ENCODE measurements at places on chromosomes 13 and 19.

DNA sequence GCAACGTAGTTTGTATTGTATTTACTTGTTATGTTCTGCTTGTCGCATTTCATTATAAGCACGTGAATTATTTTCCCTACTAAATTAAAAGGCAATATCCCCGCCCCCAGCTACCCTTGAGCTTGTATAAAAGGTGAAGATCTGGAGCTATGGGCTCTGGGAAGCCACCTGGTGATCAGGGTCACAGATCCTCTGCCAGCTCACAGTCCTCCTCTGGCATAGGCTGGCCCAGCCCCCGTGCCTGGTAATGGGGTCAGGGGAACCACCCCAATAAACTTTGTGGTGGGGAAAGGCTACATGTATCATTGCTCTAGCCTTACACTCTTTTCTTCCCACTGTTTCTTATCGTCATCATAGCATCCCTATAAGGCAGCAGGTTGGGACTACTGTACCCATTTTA is 190.2 kb upstream of the TSHZ3 start:
- no peak for DNase-seq

DNA sequence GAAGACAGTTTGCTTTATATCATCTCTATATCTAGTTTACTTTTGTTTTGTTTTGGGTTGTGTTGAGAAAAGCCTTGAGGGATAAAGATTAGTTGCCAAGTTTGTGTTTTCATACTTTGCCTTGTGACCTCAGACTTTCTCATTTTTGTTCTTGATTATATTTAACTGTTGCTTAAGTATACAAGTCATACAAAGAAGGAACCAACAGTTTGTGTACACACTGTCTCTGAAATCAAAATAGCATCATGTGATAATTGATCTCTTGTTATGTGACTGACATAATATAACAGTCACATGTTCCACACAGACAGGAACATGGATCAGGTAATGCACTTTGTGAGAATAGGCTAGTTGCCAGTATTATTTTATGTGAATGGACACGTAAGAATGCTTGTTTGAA is 70.8 kb downstream of the SHISA2 start:
- no peak for DNase-seq

DNA sequence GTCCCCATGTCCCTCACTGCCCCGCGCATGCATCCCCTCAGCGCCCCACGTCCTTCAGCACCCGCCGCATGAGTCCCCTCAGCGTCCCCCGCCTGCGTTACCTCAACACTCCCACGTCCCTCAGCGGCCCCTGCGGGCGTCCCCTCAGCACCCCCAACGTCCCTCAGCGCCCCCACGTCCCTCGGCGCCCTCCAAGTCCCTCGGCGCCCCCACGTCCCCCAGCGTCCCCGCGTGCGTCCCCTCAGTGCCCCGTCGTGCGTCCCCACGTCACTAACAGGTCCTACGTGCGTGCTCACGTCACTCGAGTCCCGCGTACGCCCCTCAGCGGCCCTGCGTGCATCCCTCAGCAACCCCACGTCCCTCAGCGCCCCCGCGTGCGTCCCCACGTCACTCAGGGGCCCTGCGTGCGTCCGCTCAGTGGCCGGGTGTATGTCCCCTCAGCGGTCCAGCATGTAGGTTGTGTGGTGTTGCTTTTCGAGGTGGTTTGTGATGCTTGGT is 19.5 kb upstream of the GAS6 start:
- no peak for DNase-seq

DNA sequence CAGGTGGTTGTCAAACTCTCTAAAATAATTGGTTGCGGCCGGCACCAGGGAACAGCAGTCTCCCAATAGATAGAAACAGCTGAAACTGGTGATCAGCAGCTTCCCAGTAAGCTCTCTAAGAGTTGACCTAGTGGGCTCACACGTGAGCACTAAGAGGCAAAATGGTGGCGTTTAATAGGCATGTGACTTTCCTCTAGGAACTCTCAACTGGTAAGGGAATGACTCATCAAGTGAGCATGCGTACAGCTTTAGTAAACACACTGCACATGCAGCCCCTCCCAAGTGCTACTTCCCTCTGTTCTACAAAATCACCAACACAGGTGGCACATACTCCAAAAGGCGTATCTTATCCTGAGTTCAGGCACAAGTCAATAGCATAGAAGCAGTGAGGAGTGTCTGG is 41.7 kb downstream of the TNFSF11 start:
- DNase-seq = peak; percentile 63

GRCh38 chr13:71382285-71382684 is 484.7 kb downstream of the DACH1 start:
- DNase-seq = no peak

DNA sequence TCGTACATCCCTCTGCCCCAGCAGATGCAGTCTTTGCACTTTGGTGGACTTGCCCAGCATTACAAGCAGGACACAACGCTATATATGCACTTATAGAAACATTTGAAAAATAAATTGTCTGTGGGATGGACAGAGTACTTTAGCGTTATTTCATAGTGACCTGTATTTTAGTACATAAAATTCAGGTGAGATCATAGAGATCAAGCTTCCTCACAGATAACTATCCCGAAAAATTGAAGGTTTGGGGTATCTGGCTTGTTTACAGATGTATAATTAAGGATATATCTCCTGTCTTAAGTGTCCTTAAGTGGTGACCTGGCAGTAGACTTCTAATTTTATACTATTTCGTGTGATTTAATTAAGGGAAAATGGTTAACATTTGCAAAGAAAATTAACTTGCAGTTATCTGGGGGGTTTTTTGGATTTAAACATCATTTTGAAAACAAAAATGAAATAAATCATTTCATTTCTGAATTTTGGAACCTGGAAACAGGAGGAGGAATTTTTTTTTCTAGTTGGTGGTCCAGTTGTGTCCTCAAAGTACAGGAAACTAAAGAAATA is 977 bp upstream of the MAB21L1 start:
- DNase-seq = no peak

- peak; percentile 26 for DNase-seq
Observed at GRCh38 chr19:41265395-41266153, 1.4 kb downstream of the HNRNPUL1 start.

- DNase-seq = no peak
Observed at GRCh38 chr13:49530457-49530856, 34.7 kb downstream of the PHF11 start.

GRCh38 chr19:6458695-6459261 is 814 bp downstream of the SLC25A23 start:
- DNase-seq = no peak

GRCh38 chr13:36847606-36848005 is 28.6 kb downstream of the RFXAP start:
- DNase-seq = no peak

- DNase-seq = no peak
Observed at GRCh38 chr19:50580240-50580639, 12.0 kb upstream of the LRRC4B start.

DNA sequence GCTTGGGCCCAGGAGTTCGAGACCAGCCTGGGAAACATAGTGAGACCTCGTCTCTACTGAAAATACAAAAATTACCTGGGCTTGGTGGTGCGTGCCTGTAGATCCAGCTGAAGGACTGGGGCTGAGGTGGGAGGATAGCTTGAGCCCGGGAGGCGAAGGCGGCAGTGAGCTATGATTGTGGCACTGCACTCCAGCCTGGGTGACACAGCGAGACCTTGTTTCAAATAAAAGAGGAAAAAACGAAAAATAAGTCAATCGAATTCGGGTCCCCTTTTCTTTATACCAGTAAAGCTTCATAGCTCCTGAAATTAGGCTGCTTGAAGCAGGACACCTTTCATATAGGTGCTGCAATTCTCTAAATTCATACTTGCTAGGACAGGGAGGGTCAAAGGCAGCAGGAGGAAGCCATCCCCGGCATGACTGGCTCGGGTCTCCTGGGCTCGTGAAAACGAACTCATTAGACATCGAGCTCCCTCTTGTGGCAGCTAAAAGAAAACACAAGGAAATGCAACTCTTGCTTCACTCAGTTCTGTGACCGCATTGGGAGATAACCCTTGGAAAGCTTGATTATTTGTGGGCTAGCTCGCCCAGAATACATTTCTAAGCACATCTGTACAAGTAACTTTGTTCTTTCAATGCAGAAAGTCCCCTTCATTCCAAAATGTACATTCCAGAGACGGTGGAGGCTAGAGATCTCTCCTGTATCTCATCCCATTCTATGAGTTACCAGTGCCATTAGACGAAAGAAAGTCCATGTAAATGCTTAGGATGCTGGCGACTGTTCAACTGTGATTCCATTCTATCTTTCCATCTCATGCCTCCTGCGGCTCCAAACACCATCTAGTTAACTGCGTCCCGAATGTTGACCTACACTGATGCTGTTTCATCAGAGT is 16.8 kb downstream of the FPR2 start:
- DNase-seq = peak; percentile 52

DNA sequence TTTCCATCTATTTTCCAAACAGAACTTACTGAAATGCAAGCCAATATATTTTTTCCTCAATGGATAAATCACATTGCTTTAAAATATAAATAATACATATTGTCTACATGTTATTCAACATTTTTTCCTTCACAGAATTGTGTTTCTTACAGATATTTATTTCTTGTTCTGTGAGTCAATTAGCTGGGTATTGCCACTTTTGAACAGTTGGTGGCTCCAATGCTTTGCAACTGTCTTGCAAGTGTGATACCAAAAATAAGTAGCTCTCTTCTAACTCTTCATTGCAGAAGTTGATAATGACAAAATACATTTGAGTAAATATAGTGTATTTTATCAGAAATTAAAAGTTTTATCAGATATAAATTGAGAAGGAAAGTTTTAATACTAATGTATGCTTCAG is 17.1 kb upstream of the GPC5 start:
- no peak for DNase-seq

GRCh38 chr19:18412610-18413239 is 6.5 kb upstream of the SSBP4 start:
- no peak for DNase-seq

DNA sequence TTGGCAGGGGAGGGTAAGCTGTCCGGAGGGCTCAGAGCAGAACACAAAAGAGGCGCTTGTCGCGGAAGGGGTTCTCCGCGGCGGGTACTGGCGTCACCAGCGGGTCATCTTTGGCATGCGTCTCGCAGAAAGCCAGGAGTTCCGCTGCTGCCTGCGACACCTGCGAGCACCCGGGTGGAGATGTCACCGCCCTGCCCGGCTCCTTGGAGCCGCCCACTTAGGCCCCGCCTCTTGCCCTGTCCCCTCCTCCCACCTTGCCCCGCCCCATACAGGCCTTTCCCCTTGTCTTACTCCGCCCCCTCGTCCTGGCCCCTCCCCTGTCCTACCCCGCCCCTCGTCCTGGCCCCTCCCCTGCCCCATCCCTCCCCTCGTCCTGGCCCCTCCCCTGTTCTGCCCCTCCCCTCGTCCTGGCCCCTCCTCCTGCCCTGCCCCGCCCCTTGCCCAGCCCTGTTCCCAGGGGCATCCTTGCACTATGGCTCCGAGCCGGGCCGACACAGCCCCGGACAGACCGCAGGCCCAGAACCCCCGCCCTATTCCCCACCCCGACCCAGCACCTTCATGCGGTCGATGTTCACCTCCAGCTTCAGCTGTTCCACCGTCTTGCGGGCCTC is 1.9 kb downstream of the GNG8 start:
- peak; percentile 65 for DNase-seq

- peak; percentile 79 for DNase-seq
Observed at GRCh38 chr19:29805031-29805965, 6.5 kb upstream of the CCNE1 start.

- no peak for DNase-seq
Observed at GRCh38 chr19:4583961-4584669, 24.6 kb upstream of the SEMA6B start.

- no peak for DNase-seq
Observed at GRCh38 chr19:56491399-56491798, 14.3 kb upstream of the ZNF667 start.

GRCh38 chr13:51501096-51501495 is 48.3 kb upstream of the INTS6 start:
- DNase-seq = no peak

GRCh38 chr19:32416749-32417456 is 11.3 kb downstream of the DPY19L3 start:
- no peak for DNase-seq

DNA sequence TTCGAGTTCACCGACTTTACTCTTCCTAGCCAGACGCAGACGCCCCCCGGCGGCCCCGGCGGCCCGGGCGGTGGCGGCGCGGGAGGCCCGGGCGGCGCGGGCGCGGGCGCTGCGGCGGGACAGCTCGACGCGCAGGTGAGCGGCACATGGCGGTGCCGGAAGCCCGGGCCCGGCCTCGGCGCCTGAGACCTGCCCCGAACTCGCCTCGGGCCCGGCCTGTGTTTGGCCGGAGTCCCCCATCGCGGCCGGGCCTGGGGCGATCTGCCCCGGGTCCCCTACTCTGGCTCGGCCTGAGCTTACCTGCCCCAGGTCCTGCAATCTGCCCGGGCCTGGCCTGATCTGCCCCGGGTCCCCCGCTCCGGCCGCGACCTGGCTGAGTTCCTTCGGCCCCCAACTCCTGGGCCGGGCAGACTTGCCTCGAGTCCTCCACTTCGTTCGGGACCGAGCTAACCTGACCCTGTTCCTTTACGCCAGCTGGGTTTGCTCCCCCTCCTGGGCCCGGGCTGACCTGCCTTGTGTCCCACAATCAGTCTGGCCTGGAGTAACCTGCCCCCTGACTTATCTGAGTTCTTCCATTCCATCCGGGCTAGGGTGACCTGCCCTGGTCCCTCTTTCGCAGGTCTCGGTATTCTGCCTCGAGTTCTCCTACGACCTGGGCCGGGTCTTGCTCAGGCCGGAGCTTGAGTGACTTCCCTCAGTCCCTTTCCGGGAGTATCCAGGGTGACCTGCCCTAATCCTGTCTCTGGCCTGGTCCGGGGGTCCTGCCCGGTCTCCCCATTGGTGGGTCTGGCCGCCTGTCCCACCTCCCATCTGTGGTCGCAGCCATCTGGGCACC is 764 bp downstream of the UPF1 start:
- DNase-seq = no peak

DNA sequence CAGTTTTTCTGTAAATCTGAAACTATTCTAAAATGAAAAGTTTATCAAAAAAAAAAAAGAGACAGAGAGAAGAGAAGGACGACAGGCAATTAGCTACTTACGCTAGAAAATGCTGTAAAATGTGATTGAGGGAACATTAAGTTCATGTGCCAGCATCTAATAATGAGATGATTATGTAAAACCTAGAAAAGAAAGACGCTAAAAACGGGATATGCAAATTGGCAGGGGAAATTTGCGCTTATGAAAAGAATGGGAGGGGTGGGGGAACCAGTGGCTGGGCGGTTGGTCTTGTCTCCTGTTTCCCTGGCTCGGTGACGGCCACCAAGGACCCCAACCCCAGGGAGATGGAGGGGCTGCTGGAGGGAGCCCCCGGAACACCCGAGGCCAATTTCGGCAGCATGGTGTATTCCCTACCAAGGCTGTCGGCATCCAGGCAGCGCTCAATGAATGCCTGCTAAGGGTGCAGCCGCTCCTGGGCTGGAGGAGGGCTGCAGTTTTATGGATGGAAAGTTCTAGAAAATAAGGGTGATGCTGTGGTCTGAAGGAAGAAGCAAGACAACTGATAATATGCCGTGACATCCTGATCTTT is 34.2 kb downstream of the GNG7 start:
- no peak for DNase-seq

DNA sequence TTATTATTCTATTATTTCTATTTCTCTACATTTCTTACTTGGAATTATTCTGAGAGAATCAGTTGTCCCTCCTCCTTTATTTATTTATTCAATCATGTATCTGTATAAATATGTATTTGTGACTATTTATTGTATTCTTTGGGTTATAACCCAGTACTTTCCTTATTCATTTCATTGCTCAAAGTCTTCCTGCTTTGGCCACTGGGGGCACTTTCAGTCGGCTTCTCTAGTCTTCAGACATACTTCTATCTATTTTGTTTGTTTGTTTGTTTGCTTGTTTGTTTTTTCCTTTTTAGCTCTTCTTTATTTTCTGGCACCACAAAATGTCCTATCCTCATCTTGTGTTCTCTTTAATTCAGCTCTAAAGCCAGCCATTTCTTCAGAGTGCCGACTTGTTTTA is 260.4 kb downstream of the NALCN start:
- no peak for DNase-seq

GRCh38 chr13:94233837-94234236 is 245.6 kb downstream of the DCT start:
- DNase-seq = no peak

Measured in A172 (cell line).